ENCODE measurements at places on chromosomes 6 and 20.

- no peak for DNase-seq
Observed at GRCh38 chr6:57072108-57072507, 17.9 kb upstream of the ZNF451 start.

GRCh38 chr6:53634184-53634631 is 31.3 kb downstream of the KLHL31 start:
- DNase-seq, result no peak

- DNase-seq, result no peak
Observed at GRCh38 chr20:44117296-44118184, 69.4 kb downstream of the JPH2 start.

DNA sequence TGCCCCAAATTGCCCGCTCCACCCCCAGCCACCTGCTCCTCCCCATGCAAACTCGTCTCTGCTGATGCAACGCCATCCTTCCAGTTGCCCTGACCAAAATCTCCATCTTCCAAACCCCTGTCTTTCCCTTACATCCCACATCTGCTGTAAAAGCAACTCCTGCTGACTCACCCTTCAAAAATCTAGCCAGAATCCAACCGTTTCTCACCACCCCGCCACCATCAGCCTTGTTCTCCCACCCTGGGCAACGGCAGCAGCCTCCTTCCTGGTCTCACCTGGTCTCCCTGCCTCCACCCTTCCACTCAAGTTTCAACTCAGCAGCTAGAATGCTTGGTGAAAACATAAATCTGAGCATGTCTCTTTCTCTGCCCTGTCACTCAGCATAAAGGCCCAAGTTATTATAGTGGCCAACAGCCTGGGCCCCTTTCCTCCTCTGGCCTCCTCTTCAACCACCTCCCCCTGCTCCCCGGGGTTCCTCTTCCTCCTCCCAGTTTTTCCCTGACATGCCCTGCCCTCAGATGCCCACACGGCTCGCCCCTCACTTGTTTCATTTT is 7.2 kb upstream of the SYNJ2 start:
- no peak for DNase-seq

DNA sequence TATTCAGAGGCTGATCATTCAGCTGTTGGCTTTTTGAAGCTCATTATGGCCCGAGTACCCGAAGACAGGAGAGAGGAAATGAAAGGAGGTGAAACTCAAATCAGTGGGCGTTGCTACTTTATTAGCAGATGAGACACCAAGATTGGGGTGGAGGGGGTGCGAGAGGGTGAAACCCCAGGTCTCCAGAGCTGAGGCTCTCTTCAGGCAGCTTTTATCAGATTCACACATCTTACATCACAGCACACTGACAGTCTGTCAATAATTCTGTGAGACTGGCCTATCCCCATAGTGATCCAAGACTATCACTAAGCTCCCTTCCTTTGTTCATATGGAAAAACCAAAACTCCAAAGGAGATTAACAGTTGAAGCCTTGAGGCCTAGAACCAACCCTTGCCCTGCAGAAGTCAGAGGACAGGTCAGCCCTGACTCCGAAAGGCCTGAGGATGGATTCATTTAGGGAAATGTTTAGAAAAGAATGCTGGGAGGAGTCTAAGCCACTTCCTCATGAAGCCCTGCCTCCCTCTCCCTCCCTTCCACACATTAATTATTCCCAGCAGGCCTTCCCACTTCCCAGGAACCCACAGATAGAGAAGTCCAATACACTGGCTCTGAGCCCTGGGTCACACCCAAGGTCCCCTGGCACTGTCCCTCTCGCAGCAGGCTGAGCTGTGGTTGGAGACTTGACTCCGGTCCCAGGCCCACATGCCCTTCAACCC is 23.2 kb downstream of the TRERF1 start:
- DNase-seq, result peak; percentile 67

DNA sequence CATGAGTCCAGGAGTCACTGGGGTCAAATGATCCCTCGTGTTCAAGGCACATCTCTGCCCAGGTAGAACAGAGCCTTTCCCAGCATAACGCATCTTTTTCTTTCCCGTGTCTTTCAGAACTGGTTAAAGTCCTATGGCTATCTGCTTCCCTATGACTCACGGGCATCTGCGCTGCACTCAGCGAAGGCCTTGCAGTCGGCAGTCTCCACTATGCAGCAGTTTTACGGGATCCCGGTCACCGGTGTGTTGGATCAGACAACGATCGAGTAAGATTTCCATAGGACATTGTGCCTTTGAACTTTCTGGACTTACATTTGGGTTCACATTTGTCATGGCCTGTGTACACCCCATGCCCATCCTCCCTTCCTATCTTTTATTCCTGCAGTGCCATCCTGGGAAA is 20.2 kb downstream of the MMP24 start:
- no peak for DNase-seq
